ENCODE measurements at places on chromosomes 3 and 15.

GRCh38 chr15:64559243-64559642 lies 98.9 kb downstream of the ZNF609 start:
- no peak for DNase-seq

DNA sequence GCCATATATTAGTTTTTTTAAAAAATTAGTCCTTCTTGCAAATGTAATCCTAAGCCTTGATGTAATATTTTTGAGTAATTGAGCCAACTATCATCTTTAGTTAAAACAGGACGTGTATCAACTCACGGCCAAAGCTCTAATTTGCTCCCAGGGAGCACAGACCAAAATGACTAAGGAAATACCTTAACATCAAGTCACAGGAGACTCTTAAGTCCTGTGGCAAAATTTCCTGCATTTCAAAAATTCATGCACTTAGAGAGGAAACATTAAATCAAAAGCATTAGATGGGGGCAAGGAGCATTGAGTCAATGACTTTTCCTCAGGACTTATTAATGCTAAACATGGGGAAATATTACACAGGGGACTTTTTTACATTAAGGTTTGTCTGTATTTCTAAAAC lies 276.0 kb downstream of the MFSD1 start:
- DNase-seq: peak; percentile 78

GRCh38 chr3:115800489-115801075 lies 177.3 kb downstream of the GAP43 start:
- DNase-seq: no peak

GRCh38 chr3:172844428-172844827 lies 93.9 kb downstream of the ECT2 start:
- no peak for DNase-seq

- DNase-seq: no peak
Measured at GRCh38 chr15:87724330-87724729, 532.2 kb downstream of the NTRK3 start.

DNA sequence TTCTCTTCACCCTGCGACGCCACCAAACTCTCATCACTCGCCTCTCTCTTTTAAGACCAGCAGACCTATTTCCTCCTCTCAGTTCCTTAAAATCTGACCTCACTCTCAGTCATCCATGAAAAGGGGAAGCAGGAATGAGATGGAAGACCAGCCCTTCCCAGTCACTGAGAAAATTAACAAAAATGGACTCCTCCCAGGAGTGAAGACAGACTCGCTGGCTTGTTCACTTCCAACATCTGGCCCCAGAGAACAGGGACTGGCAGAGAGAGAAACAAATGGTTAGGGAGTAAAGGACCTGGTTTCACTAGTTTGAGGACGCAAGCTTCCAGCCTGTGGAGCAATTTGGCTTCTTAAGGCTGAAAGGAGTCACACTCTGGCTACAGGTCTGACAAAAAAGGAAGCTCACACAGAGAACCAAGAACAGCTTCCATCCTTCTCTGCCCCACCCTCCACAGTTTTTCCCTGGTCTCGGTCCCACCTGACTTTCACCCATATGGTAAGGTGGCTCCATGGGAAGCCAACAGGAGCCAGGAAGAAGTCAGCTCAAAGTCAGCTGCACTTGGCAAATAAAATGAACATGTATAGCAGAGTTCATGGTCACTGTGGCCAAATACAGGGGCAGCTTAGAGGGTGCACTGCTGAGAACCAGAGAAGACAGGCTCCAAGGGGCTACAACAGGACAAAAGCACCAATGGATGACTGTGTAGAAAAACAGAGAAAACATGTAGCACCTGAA lies 57.2 kb downstream of the ITGB5 start:
- DNase-seq: no peak

DNA sequence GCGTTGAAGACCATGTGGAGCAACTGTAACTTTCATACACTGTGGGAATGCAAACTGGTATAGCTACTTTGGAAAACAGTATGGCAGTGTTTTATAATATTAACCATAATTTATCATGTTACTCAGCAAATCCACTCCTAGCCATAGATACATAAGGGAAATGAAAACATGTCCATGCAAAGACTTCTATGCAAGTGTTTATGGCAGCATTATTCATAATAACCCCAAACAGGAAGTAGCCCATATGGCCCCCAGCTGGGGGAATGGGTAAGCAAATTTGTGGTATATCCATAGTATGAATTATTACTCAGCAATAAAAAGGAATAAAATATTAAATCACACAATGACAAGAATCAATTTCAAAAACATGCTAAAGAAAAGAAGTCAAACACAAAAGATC lies 23.0 kb upstream of the GATA2 start:
- DNase-seq: no peak

- DNase-seq: no peak
Measured at GRCh38 chr3:191695131-191695814, 234.3 kb downstream of the PYDC2 start.

GRCh38 chr3:24640330-24640877 lies 145.8 kb upstream of the THRB start:
- peak; percentile 22 for DNase-seq

DNA sequence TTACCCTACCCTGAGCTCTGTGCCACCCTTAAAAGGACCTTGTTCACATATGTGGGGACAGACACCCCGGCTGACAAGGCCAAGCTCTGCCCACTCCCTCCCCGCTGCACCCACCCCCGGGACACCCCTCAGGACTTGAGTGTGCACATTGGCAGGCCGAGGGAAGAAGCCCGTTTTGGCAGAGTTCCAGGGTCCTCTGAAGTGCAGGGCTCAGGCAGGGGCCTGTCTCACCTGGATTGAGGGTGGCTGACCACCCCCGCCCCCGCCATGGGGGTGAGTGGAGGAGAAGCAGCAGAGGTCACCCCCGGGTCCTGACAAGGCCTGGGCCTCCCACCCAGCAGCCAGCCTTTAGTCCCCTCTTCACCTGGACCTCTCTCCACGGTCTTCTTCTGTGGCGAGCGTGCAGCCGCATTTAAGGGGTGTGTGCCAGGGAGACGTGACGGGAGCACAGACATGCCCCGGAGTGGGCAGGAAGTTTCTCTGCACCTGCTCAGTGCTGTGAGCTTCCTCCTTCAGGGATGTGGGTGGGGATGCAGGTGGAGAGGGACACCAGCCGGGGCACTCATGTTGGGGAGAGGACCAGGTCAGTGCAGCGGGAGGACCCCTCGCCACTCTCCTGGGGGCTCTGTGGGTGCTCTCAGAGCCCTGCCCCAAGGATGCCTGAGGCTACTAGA lies 50.7 kb downstream of the LINGO1 start:
- DNase-seq: no peak

- DNase-seq: no peak
Measured at GRCh38 chr3:25588441-25589103, 76.1 kb downstream of the TOP2B start.

DNA sequence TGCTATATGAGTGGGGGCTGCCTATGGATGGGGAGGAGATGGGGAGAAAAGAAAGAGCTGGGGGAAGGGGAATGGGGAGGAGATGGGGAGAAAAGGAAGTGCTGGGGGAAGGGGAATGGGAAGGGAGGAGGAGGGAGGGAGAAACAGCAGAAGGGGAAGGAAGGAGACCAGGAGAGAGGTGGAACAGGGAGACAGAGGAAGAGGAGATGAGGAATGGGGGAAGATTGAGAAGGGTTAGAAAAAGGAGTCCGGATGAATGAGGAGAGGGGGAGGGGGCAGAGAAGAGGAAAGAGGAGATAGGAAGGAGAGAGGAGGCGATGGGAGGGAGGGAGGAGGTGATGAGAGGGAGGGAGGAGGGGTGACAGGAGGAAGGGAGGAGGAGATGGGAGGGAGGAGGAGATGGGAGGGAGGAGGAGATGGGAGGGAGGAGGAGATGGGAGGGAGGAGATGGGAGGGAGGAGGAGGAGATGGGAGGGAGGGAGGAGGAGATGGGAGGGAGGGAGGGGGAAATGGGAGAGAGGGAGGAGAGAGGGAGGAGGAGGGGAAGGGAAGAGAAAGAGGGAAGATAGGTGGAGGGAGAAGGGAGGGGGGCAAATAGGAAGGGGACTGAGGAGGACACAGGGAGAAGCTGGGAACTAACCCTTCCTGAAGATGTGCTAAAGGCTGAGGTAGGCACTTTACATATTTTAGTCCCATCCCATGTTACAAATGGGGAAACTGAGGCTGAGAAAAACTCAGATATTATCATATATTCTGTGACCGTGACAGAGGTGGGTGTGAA lies 6.6 kb upstream of the BCL2L10 start:
- no peak for DNase-seq

DNA sequence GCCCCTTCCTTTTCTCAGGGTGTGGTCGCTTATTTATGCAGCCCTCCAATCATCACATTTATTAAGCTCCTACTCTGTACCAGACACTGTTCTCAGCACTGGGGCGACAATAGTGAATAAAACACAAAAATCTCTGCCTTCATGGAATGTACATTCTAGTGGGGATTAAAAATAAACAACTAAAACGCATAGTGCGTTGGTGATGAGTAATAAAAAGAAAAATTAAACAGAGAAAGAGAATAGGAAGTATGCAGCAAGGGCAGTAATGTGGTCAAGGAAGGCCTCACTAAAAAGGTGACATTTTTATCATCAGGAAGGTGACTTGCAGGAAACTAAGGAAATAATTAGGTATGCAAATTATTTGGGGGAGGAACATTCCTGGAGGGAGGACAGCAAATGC lies 5.1 kb downstream of the SLC51B start:
- no peak for DNase-seq

GRCh38 chr15:61938249-61938648 lies 122.0 kb downstream of the VPS13C start:
- DNase-seq: no peak

- DNase-seq: no peak
Measured at GRCh38 chr3:166844329-166844728, 535.8 kb downstream of the ZBBX start.

DNA sequence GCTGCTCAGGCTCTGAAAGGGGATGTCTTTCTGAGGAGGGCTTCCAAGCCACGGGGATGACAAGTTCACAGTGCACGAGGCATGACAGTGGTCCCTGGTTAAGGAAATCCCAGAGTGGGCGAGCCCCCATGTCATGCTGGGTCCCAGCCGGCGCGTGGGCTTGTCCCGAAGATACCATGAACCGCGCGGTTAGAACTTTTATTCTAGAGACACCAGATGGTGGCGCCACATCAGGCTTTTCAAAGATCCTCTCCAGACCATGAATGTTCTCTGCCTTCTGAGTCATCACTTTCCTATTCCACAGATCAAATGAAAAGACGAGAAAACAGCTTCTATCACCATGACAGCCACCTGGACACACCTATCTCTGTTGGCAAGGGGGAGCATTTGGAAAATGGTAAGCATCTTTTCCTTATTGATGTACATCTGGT lies 227.8 kb upstream of the LYSMD4 start:
- DNase-seq: no peak

- DNase-seq: no peak
Measured at GRCh38 chr3:162143180-162143579, 646.6 kb downstream of the OTOL1 start.

- no peak for DNase-seq
Measured at GRCh38 chr3:71491154-71491752, 92.3 kb downstream of the FOXP1 start.

DNA sequence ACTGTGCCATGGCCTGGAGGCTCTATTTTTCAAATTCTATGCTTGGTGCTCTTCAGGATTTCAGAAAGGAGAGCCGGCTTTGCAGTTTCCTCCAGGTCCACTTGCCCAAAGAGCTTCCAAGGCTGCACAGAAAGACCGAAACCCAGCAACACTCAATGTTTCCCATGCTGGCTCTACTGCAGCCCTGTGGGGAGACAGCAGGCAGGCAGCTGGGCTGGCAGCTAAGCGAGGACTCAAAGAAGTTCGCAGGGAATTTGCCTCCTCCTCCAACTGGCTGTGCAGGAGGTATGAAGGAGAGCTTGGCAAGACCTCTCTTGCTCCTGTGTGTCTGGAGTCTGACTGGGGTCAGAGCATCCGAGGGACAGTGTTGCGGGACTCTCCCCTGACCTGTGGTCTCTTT lies 17.4 kb upstream of the ITGA11 start:
- DNase-seq: no peak

- no peak for DNase-seq
Measured at GRCh38 chr3:45093176-45093575, 53.0 kb downstream of the CDCP1 start.

DNA sequence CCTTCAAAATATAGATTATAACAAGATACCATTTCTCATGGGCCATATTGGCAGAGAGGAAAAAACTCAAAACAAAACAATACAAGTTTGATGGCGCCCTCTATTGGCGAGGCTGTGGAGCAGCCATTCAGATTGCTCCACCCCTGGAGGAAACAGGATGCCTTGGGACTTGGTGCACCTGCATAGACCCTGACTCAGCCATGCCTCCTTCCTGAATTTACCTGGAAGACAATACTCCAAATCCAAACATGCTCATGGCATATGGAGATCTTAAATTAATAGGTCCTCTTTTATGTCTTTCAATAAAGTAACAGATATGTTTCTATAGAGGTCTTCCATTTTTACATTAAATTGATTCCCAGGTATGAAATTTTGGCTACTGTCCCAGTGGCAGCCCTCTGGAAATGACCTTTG lies 90.0 kb downstream of the APBA2 start:
- DNase-seq: no peak

GRCh38 chr3:65664446-65664845 lies 374.3 kb downstream of the MAGI1 start:
- DNase-seq: no peak

GRCh38 chr3:46930166-46930944 lies 46.2 kb downstream of the CCDC12 start:
- DNase-seq: no peak

Data from GM04504 (cell line).